HFF-Myc (cell line): ENCODE measurements at places on chromosomes 12 and 14.

DNA sequence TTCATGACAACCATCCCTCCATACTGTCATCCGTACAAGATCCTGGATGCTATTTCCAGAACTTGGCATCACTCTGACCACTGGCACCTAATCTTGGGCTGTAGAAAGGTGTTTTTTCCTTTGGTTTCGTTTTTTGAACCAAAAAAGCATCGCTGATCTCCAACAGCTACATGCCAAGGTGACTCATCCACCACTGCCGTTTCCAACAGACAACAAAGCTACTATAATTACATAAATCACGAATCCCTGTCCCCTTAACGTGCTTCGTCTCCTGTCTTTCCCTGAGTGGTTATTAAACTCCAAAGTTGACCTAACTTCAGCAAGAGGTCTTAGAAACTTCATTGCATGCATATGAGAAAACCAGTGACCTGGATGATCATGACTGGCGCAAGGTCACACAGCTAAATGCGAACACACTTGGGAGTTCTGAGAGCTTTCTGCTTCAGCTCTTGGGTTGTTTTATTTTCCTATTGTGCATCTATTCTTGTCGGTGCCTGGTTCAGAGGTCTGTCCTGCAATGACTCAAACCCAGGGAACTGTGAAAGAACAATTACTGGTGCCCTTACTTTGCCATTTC is 99.9 kb downstream of the PPM1H start:
- no peak for DNase-seq

GRCh38 chr12:13242936-13243335 is 46.4 kb downstream of the EMP1 start:
- no peak for DNase-seq

DNA sequence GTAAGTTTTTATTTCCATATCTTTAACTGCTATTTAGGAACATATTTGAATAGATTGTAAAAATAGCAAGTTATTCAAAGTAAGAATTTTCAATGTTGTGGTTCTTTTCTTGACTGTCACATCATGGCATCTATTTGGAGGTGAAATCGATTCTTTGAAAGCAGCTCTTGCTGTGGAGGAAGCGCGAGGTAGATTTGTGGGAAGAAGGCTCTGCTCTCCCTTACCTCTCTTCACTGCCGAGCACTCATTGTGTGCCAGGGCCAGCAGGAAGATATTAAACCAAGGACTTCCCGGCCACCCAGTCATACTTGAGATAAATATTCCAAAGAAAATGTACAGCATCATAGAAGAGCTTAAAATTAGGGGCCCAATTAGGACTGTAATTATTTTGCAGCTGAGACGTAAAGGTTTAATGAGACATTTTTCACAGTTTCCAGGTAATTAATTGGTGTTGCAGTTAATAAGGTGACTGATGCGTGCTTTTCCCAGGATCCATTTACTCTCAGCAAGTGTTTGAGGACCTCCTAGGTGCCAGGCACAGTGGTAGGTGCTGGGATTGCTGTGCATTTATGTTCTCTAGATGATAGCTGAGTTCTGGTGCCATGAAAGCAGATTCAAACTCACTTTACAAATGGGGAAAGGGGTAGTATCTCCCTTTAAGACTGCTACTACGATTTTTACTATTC is 89.2 kb upstream of the DYNC1H1 start:
- no peak for DNase-seq

GRCh38 chr14:106808458-106808857 is 1282.1 kb downstream of the TMEM121 start:
- DNase-seq = no peak

DNA sequence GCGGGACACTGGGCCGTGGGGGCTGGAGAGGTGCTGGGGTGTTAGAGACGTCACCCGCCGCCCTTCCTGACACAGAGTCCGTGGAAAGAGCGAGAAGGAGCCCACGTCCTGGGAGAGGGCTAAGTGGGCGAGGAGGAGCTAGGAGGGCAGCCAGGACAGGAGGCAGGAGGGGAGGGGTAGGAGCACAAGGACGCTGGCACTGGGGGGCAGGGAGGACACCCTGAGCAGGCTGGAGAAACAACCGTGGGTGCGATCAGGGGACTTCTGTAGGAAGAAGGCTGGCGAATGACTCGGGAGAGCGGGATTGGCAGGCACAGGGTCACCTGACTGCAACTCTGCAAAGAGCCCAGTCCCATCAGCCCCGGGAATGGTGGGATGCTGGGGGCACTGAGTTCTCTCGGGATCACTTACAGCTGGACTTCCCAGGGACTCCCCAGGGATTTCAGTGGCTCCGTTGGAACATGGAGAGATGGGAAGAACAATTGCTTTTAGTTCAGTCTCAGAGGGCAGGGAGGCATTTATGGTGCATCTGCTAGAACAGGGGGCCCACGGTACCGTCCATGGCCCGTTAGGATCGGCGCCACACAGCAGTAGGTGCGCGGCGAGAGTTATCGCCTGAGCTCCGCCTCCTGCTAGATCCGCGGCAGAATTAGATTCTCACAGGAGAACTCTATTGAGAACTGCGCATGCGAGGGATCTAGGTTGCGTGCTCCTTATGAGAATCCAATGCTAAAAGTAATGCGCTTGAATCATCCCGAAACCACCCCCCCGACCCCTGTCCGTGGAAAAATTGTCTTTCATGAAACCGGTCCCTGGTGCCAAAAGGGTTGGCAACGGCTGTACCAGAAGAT is 24.3 kb downstream of the UBR7 start:
- no peak for DNase-seq

GRCh38 chr12:34300376-34301250 is 278.3 kb downstream of the ALG10 start:
- no peak for DNase-seq

- no peak for DNase-seq
These were observed 88.4 kb downstream of the RPAP3 start for GRCh38 chr12:47617476-47617875.

- no peak for DNase-seq
These were observed 36.4 kb upstream of the HDAC7 start for GRCh38 chr12:47856094-47856493.

DNA sequence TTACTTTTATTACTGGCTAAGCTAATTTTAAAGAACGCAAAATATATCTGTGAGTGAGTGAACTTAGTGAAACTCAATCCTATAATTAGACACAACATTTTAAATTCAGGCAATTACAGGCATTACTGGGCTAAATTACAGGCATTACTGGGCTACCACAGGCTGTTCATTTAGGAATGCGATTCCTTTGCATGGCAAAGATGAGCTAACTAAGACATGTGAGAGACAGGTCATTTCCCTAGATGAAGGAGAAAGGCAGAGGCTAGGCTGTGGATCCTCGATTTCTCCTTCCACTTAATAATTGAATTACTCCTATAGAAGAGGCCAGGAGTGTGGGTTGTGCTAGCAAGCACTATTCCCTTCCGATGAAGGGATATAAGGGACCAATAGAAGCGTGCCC is 429.4 kb upstream of the LMO3 start:
- DNase-seq = no peak

DNA sequence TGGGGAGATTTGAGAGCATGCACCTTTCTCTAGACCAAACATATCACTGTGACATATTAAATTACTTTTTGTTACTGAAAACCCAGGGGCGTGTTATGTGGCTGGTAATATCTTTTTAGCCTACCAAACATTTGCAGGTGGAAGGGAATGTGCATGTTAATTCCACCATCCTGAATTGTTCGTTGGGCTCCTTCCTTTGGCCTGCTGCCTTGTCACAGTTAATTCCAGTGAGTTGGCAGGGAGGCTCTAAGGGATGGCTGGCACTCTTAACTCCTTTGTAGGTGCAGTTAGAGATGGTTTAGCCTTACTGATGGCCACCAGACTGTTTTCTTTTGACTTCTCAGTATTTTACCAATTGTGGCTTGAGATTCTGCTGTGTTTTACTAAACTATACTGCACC is 64.5 kb downstream of the DIP2B start:
- no peak for DNase-seq

GRCh38 chr14:101351769-101352168 is 209.5 kb upstream of the DIO3 start:
- no peak for DNase-seq

DNA sequence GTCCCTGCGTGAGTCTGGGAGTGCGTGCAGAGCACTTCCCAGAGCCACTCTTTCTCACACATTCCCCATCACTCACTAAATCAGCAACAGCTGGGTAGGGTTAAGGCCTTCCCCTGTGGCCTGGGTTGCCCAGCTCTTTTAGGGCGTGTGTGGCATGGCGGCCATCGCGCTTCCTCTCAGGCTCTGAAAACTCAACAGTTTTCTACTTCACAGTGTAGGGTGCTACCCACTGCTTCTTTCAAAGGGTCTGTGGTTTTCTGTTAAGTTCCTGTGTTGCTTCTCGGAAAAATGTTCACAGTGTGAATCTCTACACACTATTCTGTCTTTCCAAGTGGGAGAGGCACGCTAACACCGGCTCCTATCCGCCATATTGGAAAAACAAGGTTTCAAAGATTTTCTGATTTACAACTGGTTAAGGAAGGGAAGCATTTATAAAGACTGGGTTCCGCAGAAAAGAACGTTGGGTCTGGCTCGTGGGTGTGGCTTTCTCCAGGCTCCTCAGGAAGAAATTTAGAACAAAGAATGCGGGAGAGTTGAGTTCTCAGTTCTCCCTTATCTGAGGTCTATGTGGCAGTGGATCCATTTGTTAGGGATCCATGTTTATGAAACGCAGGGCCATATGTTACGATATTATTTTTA is 34.9 kb upstream of the AEBP2 start:
- DNase-seq = no peak

DNA sequence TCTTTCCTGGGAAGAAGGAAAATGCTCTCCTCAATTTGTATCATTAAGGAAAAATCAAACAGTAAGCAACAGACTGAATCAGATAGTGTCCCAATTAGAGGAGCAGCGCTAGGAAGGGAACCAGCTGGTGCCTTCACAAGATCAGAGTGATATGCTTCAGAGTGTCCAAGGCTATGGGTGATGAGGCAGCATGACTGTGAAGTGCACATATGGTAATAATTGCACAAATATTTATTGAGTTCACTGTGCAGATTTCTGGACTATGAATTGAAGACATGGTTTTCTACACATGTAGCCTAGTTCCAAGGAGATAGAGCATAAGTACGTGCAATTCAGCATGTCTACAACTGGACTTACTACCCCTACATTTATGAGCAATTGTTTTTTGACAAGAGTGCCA is 78.8 kb upstream of the EVL start:
- peak; percentile 68 for DNase-seq
